ENCODE measurements at places on chromosomes 4 and X.

- DNase-seq: peak; percentile 61
Observed at GRCh38 chrX:12771445-12772069, 19.7 kb upstream of the PRPS2 start.

DNA sequence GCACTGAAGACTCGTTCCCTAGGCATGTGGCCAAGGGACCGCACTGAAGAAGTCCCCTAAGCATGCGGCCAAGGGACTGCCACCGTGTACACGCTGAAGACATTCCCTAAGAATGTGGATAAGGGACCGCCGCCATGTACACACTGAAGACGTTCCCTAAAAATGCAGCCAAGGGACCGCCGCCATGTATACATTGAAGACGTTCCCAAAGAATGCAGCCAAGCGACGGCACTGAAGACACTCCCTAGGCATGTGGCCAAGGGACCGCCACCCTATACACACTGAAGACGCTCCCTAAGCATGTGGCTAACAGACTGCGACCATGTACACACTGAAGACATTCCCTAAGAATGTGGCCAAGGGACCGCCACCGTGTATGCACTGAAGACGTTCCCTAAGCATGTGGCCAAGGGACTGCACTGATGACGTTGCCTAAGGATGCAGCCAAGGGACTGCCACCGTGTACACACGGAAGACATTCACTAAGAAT is 31.5 kb downstream of the DHRSX start:
- no peak for DNase-seq

- no peak for DNase-seq
Observed at GRCh38 chrX:74280759-74281158, 23.2 kb upstream of the ZCCHC13 start.

- peak; percentile 69 for DNase-seq
Observed at GRCh38 chr4:602559-602942, 22.8 kb upstream of the PDE6B start.

GRCh38 chrX:22118161-22118830 is 86.2 kb downstream of the PHEX start:
- DNase-seq: no peak

DNA sequence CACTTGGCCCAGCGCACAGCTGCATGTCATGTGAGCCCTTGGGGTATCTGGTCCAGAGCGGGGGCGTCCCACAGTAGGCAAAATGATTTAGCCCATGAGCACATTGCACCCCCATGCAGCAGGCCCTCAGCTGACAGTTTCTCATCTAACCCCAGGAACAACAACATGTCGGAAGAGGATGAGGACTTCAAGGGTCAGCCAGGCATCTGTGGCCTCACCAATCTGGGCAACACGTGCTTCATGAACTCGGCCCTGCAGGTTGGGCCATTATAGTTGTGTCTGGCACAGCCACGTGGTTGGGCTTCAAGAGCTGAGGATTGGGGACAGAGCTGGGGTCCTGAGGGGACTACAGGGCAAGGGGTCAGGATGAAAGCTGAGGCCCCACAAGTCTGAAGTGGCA is 7.8 kb downstream of the USP11 start:
- no peak for DNase-seq

DNA sequence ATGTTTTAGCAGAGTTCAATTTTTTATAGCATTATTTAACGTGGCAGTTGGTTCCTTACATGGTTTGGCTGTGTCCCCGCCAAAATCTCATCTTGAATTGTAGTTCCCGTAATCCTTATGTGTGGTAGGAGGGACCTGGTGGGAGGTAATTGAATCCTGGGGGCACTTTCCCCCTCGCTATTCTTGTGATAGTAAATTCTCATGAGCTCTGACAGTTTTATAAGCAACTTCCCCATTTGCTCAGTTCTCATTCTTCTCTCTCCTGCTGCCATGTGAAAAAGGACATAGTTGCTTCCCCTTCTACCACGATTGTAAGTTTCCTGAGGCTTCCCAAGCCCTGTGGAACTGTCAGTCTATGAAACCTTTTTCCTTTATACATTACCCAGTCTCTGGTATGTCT is 329.5 kb downstream of the GRIA2 start:
- DNase-seq: no peak

DNA sequence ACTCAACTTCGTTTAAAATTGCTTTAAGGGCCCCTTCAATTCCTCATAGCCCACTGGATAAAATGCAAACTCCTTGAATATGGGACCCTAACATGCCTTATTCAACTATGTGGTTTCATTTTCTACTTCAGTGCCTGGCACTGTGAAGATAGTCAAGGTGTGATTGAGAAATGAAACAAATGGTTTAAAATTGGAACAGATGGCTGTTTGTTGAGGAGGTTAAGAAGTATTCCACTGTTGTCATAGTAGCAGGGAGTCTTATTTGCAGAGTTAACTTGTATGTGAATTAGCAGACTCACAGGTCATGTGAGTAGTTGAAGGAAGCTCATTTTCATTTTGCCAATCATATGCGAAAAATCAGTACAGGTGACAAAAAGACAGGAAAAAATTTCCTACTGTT is 593.3 kb downstream of the KCTD8 start:
- no peak for DNase-seq

DNA sequence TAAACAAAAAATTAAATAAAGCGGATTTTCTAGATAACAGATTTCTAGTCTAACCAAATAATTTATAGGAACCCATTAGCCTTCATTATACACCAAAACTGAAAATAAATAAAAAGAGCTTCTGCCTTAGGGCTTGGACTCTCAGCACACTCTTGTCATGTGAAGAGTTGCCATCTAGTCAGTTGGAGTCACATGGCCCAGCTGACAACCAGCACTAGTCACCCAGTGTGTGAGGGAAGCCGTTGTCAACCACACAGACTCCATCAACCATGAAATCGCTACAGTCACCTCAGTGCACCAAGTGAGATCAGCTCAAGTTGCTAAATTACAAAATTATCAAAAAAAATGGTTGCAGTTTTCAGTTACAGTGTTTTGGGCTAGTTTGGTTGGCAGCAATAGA is 470.0 kb downstream of the GASK1B start:
- DNase-seq: no peak

- no peak for DNase-seq
Observed at GRCh38 chr4:108118505-108118904, 50.2 kb downstream of the LEF1 start.

- DNase-seq: no peak
Observed at GRCh38 chr4:162685410-162685809, 481.3 kb downstream of the NAF1 start.

DNA sequence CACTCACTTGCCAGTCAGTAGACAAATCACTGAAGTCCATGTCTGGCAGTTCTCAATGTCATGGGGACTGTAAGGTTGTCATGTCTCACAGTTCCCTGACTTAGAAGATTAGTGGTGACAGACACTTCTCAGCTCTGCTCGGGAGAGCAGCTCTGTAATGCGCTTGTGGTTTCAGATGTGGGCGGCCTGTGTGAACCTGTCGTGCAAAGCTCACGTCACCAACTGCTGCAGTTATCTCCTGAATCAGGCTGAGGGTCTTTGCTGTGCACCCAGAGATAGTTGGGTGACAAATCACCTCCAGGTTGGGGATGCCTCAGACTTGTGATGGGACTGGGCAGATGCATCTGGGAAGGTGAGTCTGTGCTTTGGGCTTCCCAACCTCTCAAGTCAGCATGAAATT is at the start of gene IL9R:
IL9R (plus strand) TSS at position 261 of the 400 bp plus-strand sequence; CDS start at position 325, 64 bp downstream.
- DNase-seq: peak; percentile 50

- DNase-seq: no peak
Observed at GRCh38 chrX:45843518-45843917, 642.8 kb upstream of the DIPK2B start.

DNA sequence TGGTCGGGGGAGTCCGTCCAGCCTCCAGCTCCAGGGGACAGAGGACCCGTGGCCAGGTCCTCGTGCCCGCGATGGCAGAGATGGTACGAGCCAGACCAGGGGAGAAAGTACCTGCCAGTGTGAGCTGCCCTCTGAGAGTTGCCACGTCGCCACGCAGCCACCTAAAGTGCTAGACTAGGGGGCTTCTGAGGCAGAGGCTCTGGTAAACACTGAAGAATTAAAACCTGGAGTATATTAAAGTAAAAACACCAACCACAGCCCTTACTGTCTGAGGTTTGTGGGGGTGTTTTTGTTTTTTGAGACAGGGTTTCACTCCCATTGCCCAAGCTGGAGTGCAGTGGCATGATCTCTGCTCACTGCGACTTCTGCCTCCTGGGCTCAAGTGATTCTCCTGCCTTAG is 60.1 kb upstream of the SORCS2 start:
- DNase-seq: no peak

GRCh38 chr4:75666299-75666698 is 6.9 kb downstream of the G3BP2 start:
- DNase-seq: no peak

DNA sequence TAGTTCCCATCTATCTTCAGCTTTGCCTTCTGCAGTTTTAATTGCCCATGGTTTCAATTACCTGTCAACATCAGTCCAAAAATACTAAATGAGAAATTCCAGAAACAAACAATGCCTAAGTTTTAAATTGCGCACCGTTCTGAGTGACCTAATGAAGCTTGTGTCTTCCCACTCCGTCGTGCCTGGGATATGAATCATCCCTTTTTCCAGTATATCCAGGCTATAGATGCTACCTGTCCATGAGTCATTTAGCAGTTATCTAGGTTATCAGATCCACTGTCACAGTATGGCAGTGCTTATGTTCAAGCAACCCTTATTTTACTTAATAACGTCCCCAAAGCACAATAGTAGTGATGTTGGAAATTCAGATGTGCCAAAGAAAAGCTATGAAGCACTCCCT is 363.6 kb upstream of the FAM241A start:
- DNase-seq: no peak

DNA sequence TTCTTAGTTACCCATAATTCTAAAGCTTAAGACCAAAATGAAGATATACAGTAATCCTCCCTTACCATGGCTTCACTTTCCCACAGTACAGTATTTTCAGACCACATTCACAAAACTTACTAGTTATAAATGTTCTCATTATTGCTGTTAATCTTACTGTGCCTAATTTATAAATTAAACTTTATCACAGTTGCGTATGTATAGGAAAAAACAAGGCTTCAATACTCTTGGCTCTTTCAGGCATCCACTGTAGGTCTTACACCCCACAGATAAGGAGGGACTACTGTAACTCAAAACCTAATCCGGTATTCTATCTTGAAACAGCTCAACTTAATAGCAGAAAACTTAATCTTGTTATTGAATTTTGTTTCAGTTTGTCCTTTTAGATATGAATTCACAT is 3.6 kb downstream of the HMGB2 start:
- no peak for DNase-seq

DNA sequence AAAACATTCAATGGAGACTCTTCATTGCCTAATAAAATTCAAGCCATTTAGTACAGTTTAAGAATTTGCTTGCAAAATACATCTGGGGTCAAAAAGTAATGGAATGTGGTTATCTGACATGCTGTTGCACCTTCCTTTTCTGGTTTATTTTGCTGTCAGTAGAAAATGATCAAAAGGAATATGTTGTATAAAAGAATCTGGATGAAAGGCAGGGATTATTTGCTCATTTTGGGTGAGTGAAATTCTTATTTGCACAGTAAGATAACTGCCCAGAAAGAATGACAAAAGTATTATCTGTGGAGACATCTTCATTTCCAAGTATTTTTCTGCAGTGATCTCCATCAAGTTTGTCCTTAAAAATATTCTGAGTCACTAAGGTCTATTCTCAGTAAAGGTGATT is 30.4 kb downstream of the BOD1L1 start:
- no peak for DNase-seq

DNA sequence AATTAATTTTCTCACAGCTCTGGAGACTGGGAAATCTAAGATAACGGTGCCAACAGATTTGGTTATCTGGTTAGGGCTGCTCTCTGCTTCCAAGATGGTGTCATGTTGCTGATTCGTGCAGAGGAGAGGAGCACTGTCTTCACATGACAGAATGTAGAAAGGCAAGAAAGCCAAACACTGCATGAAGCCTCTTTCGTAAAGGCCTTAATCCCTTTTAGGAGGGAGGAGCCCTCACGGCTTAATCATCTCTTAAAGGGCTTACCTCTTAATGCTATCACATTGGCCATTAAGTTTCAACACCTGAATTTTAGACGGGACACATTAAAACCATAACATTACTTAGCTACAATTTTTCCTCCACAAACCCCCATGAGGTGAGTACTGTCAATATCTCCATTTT is 174.1 kb downstream of the COX18 start:
- no peak for DNase-seq

- no peak for DNase-seq
Observed at GRCh38 chr4:89617317-89617716, 219.6 kb downstream of the SNCA start.

- DNase-seq: no peak
Observed at GRCh38 chrX:34972206-34972605, 29.6 kb downstream of the FAM47B start.

DNA sequence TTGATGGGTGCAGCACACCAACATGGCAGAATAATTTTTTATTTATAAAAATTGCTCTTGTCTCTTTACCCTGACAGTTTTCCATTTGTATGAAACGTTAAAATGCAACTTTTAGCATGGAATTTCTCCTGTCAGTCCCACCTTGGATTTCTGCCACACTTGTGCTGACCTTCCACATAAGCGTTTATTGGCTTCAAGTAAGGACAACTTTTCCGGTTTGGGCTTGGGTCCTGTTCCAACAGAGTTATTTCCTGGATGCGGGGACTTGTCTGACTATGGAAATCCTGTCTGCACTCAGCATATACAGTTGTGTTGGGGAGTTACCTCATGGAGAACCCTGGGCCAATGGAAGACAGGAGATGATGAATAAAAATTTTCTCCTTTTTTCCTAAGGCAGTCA is 294.7 kb downstream of the NAF1 start:
- no peak for DNase-seq

GRCh38 chrX:150841456-150842197 is 56.8 kb downstream of the CD99L2 start:
- no peak for DNase-seq

DNA sequence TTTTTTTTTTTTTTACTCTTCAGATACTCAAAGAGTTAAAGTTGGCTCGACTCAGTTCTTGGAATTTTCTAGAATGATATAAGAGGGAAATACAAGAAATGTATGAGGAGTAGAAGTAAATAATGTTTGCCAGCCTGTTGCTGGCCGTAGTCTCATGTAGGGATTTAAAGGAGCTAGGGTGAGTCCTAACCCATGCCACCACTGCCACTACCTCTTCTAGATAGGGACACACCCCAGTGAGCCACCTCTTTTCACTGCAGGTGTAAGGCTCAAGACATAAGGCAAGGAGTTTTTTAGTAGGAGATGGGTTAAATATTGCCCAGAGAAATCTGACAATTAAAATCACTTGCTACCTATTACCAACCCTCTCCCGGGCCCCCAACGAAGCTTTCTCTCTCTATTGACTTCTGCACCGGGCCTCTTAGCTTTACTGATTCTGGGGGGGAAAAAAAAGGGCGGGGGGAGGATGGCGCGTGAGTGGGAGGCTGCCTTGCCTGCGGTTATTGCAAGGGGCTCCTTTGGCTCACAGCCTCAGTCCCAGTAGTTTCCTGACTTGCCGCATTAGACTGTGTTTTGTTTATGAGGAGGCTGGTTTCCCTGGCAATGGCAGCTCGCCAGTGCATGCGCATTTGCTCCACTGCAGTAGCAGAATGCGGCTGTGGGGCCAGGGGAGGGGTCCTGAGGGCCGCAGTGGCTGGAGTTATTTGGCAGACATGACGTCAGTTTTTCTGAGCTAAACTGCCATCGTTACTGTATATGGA is 3.0 kb downstream of the LINC00632 start:
- no peak for DNase-seq

Data from activated CD8-positive, alpha-beta memory T cell treated with anti-CD3 and anti-CD28 coated beads, Interleukin-2, amount 50 U/mL, for 4 hours (primary cell).